ENCODE measurements at places on chromosomes 3 and 15.

DNA sequence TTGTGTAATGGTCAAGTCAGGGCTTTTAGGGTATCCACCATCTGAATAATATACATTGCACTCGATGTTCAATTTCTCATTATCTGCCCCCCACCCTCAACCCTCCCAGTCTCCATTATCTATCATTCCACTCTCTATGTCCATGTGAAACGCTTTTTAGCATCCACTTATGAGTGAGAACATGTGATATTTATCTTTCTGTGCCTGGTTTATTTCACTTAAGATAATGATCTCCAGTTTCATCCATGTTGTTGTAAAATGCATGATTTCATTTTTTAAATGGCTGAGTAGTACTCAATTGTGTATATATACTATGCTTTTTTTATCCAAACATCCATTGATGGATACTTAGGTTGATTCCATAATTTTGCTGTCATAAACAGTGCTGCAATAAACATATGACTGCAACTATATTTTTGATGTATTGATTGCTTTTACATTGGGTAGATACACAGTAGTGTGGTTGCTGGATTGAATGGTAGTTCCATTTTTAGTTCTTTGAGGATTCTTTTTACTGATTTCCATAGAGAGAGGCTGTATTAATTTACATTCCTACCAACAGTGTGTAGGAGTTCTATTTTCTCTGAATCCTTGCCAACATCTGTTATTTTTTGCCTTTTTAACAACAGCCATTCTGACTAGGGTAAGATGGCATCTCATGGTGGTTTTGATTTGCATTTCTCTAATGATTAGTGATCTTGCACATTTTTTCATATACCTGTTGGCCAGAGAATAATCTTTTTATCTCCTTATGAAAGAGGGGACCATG lies 332.9 kb upstream of the TGFBR2 start:
- no peak for DNase-seq

GRCh38 chr15:74768099-74768770 lies 13.6 kb upstream of the CSK start:
- DNase-seq = no peak

GRCh38 chr3:81095956-81096355 lies 665.5 kb downstream of the GBE1 start:
- no peak for DNase-seq

GRCh38 chr3:188578576-188579363 lies 424.8 kb downstream of the LPP start:
- peak; percentile 68 for DNase-seq

DNA sequence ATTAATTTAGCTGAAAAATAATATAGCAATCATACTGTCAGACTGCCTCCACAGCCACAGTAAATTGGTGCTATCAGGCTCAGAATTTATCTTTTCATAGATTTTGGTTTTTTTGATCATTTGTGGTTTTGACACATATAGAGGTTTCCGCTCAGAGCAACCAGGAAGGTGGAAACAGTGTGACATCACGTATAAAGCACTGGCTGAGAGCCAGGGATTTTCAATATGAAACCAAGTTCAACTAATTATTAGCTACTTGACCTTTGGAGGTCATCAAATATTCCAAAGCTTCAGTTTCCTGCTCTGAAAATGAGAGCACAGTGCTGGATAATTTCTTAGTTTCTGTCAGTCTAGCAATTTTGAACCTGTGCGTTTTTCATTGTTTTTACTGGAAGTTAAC lies 433.8 kb upstream of the SUCLG2 start:
- no peak for DNase-seq

GRCh38 chr3:139778682-139779233 lies 101.0 kb upstream of the NMNAT3 start:
- DNase-seq = no peak

DNA sequence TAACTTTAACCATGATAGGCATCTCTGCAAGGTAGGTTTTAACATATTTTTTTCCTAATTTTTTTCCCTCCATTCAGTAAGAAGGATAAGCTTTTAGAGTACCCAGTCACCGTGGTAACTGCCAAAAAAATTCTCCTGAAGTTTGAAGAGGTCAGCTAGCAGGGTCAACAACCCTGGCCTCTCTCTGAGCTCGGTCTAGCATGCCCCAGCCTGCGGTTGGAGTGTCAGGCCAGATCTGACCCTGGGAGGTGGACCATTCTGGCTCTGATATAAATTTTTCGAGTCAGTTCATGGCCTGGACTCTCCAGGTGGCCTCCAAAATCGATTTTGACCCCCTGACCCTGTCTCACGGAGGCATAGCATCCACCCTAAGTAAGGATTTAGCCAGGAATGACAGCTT lies 29.7 kb downstream of the SOX2 start:
- no peak for DNase-seq

GRCh38 chr3:157248590-157249422 lies 88.9 kb upstream of the CCNL1 start:
- DNase-seq = peak; percentile 79

GRCh38 chr3:190070622-190071347 lies 49.9 kb downstream of the P3H2 start:
- DNase-seq = no peak

DNA sequence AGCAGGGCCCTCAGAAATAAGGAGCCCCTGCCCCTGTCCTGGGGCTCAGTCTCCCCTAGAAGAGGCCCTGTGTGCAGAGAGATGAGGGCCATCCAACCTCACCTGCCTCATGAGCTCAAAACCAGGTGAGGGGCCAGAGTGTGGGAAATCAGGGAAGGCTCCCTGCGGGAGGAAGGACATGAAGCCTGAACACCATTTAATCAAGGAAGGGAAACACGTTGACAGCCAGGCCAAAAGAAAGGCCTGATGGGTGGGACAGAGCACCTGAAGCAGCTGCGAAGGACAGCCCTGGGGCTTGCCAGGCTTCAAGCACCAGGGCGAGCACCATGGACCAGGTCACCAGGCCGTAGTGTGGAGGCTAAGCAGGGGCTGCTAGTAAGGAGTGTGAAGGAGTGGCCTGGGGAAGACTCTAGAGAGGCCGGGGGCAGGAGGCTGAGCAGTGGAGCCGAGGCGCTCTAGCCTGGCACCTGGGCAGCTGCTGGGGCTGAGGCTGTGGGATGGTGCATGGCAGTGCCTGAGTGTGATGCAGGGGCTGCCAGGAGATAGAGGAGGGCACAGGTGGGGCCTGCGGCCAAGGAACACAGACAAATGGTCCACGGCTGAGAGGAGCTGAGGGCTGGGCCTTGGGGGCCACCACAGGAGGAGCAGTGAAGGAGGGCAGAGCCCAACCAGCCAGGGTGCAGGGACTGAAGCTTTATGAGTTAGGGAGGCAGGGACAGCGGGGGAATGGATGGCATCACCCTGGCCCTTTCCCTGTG lies 16.1 kb downstream of the ACAA1 start:
- DNase-seq = no peak

- no peak for DNase-seq
Observed at GRCh38 chr3:73745526-73746191, 120.9 kb upstream of the PDZRN3 start.

DNA sequence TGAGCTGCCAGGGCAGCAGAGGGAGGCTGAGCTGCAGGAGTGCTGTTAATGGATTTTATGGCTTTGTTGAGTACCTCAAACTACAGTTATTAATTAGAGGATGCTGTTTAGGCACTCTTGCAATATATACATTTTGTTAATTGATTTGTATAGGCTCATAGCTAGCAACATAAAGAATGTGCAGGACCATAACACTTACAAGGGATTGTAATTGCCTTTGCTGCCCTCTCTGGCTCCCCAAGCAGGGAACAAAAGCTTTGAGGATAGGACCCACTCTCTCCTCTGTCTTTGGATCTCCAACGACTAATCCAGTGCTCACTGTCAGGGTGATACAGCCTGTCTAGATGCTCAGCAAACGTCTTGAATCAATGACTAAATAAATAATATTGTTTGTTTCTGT lies 1.2 kb upstream of the CLSTN2 start:
- DNase-seq = no peak

DNA sequence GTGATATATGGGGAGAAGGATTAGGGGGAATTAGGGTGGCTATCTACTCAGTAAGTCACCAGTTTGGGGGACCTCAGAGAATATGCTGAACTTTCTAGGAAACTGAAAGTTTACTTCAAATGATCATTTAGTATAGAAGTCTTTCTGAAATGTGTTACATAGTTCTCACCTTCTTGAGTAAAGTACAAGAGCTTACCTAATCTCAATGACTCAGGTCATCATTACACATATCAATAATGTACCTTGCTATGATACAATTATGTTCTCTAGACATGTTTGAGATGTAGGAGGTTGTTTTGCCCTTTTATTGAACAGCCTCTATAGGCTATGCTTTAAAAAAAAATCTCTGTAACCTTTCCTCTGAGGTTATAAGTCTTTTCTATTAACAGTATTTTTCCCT lies 50.7 kb downstream of the TMEM41A start:
- DNase-seq = no peak

- no peak for DNase-seq
Observed at GRCh38 chr15:78104566-78105475, 12.5 kb downstream of the SH2D7 start.

DNA sequence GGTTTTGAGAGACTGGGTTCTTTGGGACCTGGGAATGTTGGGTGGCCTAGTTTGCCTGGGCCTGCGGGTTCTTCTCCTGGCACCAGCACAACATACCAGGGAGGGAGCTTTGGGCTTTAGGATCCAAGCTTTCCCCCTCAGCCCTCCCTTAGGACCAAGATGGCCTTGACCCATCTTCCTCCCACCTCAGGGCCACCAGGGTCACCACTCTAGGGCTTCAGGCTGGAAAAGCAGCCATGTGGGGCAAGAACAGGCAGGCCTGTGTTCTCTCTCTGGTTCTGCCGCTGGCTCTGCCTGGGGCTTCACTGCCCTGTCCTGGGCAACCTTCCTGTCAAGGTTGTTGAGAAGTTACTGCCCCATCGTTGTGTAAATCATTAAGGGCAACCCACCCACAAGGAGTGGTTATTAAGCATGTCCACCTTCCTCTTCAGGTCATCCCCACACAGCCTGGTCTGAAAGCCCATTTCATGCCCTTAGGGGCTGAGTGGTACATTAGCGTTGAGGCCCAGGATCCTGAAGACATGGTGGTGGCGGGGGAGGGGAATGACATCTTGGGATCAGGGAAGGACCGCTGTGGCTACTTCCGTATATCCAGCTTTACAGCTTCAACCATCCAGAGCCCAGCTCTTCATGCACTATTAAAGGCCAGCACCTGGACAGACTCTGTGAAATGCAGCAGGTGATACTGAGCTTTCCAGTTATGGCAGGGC lies 652 bp downstream of the DUOX1 start:
- no peak for DNase-seq

All from fibroblast of skin of left biceps (primary cell).